ENCODE measurements at places on chromosomes 2 and 18.

DNA sequence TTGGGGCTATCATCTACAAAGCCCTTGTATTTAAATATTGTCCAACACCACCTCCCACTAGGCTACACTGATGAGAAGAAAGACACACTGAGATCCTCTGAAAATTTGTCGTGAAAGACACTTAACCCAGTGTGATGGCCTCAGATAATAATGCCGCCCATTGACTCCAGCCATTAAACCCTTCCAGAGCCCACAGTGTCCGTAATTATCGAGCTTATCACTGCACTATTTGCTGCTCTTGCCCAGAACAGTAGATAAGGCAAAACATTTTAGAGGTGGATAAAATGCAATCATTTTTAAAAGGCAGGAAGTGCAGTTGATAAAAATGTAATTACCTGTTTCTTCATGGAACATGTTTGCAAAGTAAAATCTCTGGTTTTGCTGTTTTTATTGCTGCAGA is 121.3 kb upstream of the DDX18 start:
- H3K4me3 ChIP-seq: no peak overlapping the region
- H3K36me3 ChIP-seq: no peaks in the 10 kb centered on the region

- no peaks in the 10 kb centered on the region for H3K4me1 ChIP-seq
- H3K36me3 ChIP-seq: no peaks in the 10 kb centered on the region
- no peak overlapping the region for H3K27ac ChIP-seq
- no peak overlapping the region for H3K4me3 ChIP-seq
Measured at GRCh38 chr2:220779931-220780330, 792.2 kb downstream of the EPHA4 start.

- H3K4me1 ChIP-seq: peaks cover 57% of the 10 kb centered on the region
- H3K27me3 ChIP-seq: no peaks in the 10 kb centered on the region
- H3K4me3 ChIP-seq: no peak overlapping the region
Measured at GRCh38 chr2:42245396-42245795, 76.2 kb downstream of the EML4 start.

GRCh38 chr2:97961534-97961933 is 34.2 kb downstream of the TMEM131 start:
- H3K27me3 ChIP-seq: no peaks in the 10 kb centered on the region
- H3K4me3 ChIP-seq: no peak overlapping the region
- H3K4me1 ChIP-seq: peaks cover 46% of the 10 kb centered on the region
- no peak for DNase-seq
- no peak overlapping the region for H3K27ac ChIP-seq
- no peaks in the 10 kb centered on the region for H3K36me3 ChIP-seq

GRCh38 chr18:79627750-79628294 is 51.8 kb upstream of the CTDP1 start:
- H3K4me1 ChIP-seq: peaks cover 3% of the 10 kb centered on the region
- H3K36me3 ChIP-seq: no peaks in the 10 kb centered on the region
- H3K27me3 ChIP-seq: peaks cover 47% of the 10 kb centered on the region
- no peak overlapping the region for H3K27ac ChIP-seq
- DNase-seq: no peak

GRCh38 chr2:70310899-70311298 is 9.0 kb upstream of the FAM136A start:
- peaks cover 17% of the 10 kb centered on the region for H3K27me3 ChIP-seq
- H3K27ac ChIP-seq: no peak overlapping the region
- no peak overlapping the region for H3K4me3 ChIP-seq
- no peak for DNase-seq

DNA sequence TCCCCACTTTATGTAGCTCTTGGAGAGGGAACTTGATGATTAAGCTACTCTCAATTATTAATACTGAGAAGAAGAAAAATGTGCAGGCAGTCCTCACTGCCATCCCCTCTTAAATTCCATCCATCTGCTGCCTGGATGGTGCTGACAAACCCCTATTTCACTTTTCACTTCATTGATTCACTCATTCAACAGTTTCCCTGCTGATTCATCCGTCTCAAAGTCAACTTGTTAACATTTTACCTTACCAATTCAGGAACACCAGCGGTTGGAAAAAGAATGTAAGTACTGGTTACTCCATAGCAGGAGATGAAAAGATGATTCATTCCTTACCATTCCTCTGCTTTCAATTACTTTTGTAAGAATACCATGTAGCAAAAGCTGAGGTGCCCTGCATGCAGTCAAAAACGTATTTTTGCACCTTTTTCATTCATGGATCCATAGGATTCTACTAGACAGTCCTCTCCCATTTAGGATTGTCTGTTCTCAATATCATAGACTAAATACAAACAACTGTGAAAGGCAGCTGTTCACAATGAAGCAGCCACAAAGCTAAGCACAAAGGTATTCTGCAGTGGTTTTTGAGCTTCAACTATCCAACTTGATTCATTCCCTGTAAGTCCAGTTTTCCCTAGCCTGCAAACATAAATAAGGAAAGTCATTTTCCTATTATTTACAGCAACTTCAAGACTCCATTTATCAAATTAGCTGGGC is 262.0 kb downstream of the MREG start:
- no peak for DNase-seq
- H3K36me3 ChIP-seq: peaks cover 5% of the 10 kb centered on the region
- no peak overlapping the region for H3K4me3 ChIP-seq
- no peak overlapping the region for H3K27ac ChIP-seq

DNA sequence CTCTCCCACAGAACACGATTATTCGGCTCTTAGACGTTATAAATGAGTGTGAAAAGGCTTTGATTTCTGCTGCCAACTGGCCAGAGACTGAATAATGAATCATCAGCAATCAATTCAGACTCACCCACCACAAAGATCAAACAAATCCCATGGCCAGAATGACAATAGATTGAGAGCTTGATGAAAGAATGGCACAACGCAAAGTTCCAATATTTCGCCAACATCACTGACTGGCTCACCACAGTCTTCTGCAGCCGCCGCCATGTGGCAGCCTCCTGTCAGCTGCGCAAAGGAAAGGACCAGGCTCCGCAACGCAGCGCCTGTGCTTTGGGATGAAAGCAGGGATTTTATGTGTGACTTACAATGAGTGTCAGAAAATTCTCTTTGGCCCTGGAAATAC is 104.4 kb upstream of the SOX11 start:
- no peak for DNase-seq
- H3K36me3 ChIP-seq: no peaks in the 10 kb centered on the region
- no peak overlapping the region for H3K4me3 ChIP-seq
- no peaks in the 10 kb centered on the region for H3K4me1 ChIP-seq

- H3K4me3 ChIP-seq: no peak overlapping the region
- peaks cover 33% of the 10 kb centered on the region for H3K27me3 ChIP-seq
- no peaks in the 10 kb centered on the region for H3K4me1 ChIP-seq
- DNase-seq: no peak
Measured at GRCh38 chr2:235008584-235009044, 56.8 kb downstream of the SH3BP4 start.

DNA sequence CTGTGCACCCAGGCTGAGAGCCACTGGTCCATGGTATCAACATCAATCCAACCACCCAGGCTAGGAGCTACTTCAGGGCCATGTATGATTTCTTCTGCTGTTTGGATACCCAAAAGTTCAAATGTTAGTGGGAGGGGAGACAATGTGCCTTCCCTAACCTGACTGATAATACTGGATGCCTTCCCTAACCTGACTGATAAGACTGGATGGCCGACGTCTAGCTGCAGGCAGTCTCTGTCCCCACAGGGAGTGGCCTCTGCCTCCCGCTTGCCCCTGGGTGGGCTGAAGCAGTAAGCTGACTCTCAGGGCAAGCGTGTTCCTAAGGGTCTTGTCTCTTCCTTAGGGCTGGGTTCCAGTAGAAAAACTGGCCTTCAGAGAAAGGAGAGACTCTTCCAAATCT is 65.8 kb downstream of the ZAP70 start:
- no peaks in the 10 kb centered on the region for H3K27me3 ChIP-seq
- no peak overlapping the region for H3K27ac ChIP-seq
- H3K36me3 ChIP-seq: peaks cover 7% of the 10 kb centered on the region
- no peak for DNase-seq

- H3K4me3 ChIP-seq: no peak overlapping the region
- H3K4me1 ChIP-seq: peaks cover 2% of the 10 kb centered on the region
- H3K36me3 ChIP-seq: no peaks in the 10 kb centered on the region
- H3K27me3 ChIP-seq: peaks cover 46% of the 10 kb centered on the region
- no peak for DNase-seq
- H3K27ac ChIP-seq: no peak overlapping the region
Measured at GRCh38 chr2:19844750-19845149, 57.0 kb downstream of the TTC32 start.

GRCh38 chr2:239581352-239581901 is 180.6 kb upstream of the HDAC4 start:
- peaks cover 3% of the 10 kb centered on the region for H3K36me3 ChIP-seq
- no peak overlapping the region for H3K4me3 ChIP-seq
- no peak for DNase-seq
- H3K27me3 ChIP-seq: peaks cover 4% of the 10 kb centered on the region
- H3K4me1 ChIP-seq: no peaks in the 10 kb centered on the region
- H3K27ac ChIP-seq: no peak overlapping the region

GRCh38 chr2:122423934-122424333 is 668.5 kb downstream of the TSN start:
- no peaks in the 10 kb centered on the region for H3K4me1 ChIP-seq
- H3K4me3 ChIP-seq: no peak overlapping the region
- H3K36me3 ChIP-seq: no peaks in the 10 kb centered on the region

DNA sequence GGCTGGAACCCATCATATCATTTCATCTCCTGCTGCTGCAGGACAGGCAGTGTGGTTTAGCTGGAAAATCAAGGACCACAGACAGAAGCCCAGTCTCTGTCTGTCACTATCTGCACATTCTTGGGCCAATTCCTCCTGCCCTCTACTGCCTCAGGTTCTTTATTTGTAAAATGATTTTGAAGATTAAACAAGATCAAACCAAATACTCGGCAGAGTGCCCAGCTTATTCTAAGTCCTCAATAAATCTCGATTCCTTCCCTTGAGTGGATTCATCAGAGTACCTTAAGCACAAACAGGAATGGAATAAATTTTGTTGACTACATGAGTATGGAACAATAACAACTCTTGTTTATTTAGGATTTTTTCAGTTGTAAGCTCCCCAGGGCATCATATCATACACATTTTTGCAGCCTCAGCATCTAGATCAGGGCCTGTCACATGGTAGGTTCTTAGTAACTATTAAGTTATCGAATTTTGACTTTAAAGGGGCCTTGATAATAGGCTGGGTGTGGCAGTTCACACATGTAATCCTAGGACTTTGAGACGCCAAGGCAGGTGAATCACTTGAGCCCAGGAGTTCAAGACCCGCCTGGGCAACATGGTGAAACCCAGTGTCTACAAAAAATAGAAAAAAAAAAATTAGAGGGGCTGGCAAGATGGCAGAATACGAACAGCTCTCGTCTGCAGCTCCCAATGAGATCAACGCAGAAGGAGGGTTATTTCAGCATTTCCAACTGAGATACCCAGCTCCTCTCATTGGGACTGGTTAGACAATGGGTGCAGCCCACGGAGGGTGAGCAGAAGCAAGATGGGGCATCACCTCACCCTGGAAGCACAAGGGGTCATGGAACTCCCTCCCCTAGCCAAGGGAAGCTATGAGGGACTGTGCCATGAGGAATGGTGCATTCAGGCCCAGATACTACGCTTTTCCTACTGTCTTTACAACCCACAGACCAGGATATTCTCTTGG is 11.1 kb downstream of the RHOB start:
- no peaks in the 10 kb centered on the region for H3K4me1 ChIP-seq
- DNase-seq: no peak
- no peak overlapping the region for H3K27ac ChIP-seq
- no peak overlapping the region for H3K4me3 ChIP-seq
- H3K36me3 ChIP-seq: no peaks in the 10 kb centered on the region

- H3K4me3 ChIP-seq: no peak overlapping the region
- no peaks in the 10 kb centered on the region for H3K27me3 ChIP-seq
- H3K27ac ChIP-seq: no peak overlapping the region
- no peak for DNase-seq
- peaks cover 2% of the 10 kb centered on the region for H3K36me3 ChIP-seq
- H3K4me1 ChIP-seq: peaks cover 19% of the 10 kb centered on the region
Measured at GRCh38 chr2:37201208-37201607, 4.9 kb downstream of the CEBPZOS start.

- peaks cover 8% of the 10 kb centered on the region for H3K36me3 ChIP-seq
- H3K27me3 ChIP-seq: no peaks in the 10 kb centered on the region
- no peak for DNase-seq
- H3K4me1 ChIP-seq: peaks cover 23% of the 10 kb centered on the region
Measured at GRCh38 chr2:75707901-75708300, 2.8 kb downstream of the GCFC2 start.

DNA sequence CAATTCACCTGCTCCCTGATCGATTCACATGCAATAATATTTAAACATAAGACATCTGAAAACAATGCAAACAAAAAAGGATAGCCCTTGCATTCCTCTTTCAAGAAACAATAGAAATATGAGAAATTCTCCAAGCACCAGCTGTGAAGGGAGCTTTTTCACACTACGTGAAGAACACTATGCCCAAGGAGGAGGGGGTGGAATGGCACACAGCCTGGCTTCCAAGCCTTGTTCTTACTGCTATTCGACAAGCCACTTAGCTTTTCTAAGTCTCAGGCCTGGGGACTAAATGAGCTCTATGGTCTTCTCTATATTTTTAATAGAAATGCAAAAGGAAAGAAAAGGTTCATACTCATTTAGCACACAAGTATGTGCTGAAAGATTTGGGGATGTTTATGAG is 92.2 kb upstream of the CHRNA1 start:
- no peak overlapping the region for H3K27ac ChIP-seq
- no peaks in the 10 kb centered on the region for H3K4me1 ChIP-seq
- H3K4me3 ChIP-seq: no peak overlapping the region
- H3K27me3 ChIP-seq: no peaks in the 10 kb centered on the region
- DNase-seq: no peak

GRCh38 chr2:23617167-23617810 is 232.3 kb downstream of the KLHL29 start:
- peaks cover 8% of the 10 kb centered on the region for H3K4me1 ChIP-seq
- no peaks in the 10 kb centered on the region for H3K36me3 ChIP-seq
- H3K27me3 ChIP-seq: peaks cover 16% of the 10 kb centered on the region
- H3K4me3 ChIP-seq: no peak overlapping the region
- no peak for DNase-seq
- peak overlapping the region; percentile 53 for H3K27ac ChIP-seq

GRCh38 chr2:102487761-102488462 is 14.9 kb downstream of the SLC9A4 start:
- no peak overlapping the region for H3K4me3 ChIP-seq
- peaks cover 3% of the 10 kb centered on the region for H3K36me3 ChIP-seq
- H3K4me1 ChIP-seq: peaks cover 5% of the 10 kb centered on the region
- no peak overlapping the region for H3K27ac ChIP-seq

DNA sequence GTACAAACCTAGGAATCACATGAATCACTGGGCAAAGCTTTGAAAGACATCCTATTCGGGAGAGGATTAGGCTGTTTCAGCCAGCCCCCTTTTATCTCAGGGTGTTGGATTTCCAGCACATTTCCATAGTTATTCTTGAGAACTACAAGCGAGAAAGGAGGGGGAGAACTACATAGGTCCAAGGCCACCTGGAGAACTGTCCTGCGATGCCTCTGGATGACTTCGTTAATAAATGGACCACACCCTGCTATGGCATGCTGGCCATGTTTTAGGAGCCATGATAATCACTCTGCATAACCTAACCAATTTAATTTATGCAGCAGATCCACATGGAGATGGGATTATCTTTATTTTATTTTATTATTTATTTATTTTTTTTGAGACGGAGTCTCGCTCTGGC is 29.9 kb downstream of the RHBDD1 start:
- no peak for DNase-seq
- no peak overlapping the region for H3K4me3 ChIP-seq
- H3K27me3 ChIP-seq: no peaks in the 10 kb centered on the region
- no peak overlapping the region for H3K27ac ChIP-seq
- H3K4me1 ChIP-seq: peaks cover 26% of the 10 kb centered on the region

Data from T-helper 17 cell (primary cell).